NCI-H1105 (cell line): ENCODE measurements at places on chromosomes 12 and 14.

DNA sequence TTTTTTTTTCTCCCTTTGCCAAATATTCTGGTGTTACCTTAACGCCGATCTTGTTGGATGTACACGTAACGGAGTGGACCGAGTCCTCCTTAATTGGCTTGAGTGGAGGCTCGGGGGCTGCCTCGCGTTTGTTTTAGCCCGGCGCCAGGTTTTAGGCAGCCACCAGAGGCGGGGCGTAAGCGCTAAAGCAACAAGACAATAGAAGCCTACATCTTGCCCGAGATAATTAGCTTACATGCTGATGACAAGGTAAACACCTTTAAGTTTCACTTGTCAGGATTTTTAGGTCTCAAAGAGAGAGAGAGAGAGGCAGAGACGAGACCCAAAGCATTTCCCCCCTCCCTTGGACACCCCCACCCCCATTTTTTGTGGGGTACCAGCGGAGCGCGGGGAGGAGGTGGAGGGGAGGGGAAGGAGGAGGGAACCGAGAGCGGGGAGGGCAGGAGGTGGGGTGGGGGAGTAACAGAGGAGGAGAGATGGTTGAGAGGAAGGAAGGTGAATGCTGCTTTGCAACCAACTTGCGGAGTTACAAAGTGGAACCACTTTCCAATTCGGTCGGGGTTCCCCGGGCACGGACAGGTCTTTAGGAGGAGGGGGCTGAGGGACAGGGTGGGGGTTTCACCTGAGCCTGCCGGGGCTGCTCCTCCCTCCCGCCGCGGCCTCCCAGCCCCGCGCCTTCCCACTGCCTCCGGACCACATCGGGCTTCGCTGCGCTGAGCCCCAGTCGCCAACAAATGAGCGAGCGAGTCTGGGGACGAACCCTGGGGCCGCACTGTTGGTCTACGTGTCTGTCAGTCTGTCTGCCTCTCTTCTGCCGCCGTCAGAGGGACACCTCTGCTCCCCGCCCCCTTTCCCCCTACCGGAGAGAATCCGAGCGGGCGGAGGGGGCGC lies at the start of gene NKX2-1:
Gene NKX2-1, minus strand, starts transcription at position 802 of the 891 bp plus-strand sequence. Its CDS starts 103 bp downstream, at position 699.
- peak; percentile 92 for DNase-seq

GRCh38 chr12:67504026-67504425 lies 144.5 kb upstream of the DYRK2 start:
- DNase-seq, result no peak

DNA sequence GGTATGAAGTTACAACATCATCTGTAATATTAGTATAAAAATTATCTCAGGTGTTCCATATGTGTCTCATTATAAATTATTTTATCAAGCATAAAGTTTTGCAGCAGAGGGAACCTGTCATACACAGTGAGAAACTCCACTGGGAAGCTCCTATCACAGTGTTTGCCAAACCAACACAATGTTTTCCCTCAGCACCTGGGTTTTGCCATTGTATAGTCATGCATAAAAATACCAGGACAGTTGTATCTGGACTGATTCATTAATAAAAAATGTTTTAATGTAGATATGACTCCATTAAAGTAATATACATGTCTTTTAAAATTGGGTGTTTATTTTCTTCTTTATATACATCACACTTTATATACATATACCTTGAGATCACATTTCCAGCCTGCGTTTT lies 56.6 kb downstream of the METTL25 start:
- no peak for DNase-seq

DNA sequence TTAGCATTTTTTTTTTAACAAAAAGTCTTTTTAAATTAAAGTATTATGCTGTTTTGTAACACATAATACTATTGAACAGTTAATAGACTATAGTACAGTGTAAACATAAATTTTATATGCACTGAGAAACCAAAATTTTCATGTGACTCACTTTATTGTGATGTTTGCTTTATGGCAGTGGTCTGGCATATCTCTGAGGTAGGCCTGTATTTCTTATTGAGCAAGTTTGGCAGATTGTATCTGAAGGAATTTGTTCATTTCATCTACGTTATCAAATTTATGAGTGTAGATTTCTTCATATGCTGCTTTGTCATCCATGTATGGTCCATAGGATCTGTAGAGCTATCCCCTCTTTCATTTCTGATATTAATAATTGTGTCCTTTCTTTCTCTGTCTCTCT lies 78.8 kb upstream of the PDE3A start:
- DNase-seq, result no peak

- DNase-seq, result no peak
These were observed 713.9 kb upstream of the USP15 start for GRCh38 chr12:61546296-61546695.

- DNase-seq, result no peak
These were observed 26.1 kb downstream of the SGPP1 start for GRCh38 chr14:63701606-63702299.

GRCh38 chr12:103965590-103966504 lies at the start of gene TDG:
TSS of gene TDG (plus strand) at chr12:103965872. CDS start at chr12:103966038, 166 bp downstream.
- peak; percentile 99 for DNase-seq

DNA sequence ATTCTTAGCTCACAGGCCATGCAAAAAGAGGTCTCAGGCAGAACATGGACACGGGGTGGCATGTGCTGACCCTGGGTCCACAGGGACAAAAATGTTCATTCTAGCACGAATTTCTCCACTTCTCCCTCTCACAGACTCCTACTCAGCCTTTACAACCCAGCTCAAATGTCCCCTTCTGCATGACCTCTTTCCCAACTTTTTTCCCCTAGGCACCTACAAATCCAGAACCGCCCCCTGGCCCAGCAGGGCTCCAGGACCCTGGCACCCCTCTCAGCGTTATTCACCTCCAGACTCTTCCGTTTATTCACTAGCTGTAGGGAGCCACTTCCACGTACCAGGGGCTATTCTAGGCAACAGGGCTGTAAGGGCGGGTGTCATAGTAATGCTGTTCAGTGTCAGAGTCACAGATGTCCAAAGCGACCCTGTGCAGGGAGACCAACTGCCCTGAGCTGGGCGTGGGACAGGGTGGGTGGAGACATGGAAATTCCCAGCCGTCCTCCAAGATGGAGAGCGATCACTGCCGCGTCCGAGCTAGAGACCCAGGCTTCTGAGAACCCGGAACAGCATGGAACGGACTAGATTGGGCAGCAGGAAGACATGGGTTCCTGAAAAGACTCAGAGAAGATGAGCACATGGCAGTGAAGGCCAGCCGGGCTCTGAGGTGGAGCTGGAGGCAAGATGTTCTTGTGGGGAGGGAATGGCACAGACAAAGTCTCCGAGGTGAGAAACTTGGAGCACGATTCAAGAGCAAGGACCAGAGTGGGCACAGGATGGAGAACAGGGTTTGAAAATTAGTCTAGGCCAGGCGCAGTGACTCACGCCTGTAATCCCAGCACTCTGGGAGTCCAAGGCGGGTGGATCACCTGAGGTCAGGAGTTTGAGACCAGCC lies 274.9 kb upstream of the RTL1 start:
- no peak for DNase-seq
